ENCODE measurements at places on chromosomes 11 and 22.

DNA sequence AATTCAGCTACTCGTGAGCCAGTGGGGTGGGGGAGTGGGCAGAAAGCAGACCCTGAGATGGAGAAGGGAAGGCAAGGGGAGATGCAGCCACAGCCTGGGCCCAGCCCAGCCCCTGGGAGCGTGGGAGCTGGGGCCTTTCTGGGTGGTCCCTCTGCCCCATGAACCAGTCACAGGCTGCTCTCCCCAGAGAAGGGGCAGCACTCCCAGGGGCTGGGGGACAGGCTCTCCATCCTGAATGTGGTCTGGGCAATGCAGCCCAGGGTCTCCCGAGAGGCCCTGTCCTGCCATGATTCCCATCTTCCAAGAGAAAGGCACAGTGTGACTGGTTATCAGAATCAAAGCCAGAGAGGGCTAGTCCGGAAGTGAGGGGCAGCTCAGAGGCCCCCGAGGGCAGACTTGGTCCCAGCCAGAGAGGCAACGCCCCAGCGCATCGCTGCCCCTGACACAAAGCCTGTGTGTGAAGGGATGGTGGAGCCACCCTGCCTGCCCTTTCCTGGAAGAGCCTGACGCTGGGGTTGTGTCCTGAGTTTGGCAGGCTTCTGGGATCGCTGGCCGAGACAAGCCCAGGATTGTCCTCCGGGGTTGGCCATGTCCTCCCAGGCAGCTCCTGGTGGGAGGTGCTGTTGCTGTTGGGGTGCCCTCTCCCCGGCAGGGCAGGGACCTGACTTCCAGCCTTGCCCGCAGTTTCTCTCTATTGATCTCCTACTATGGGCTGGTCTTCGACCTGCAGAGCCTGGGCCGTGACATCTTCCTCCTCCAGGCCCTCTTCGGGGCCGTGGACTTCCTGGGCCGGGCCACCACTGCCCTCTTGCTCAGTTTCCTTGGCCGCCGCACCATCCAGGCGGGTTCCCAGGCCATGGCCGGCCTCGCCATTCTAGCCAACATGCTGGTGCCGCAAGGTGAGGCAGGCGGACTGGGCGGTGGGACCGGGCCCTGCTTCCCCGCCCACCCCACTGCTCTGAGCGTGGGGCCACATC is 23.8 kb upstream of the SLC22A12 start:
- DNase-seq = no peak

DNA sequence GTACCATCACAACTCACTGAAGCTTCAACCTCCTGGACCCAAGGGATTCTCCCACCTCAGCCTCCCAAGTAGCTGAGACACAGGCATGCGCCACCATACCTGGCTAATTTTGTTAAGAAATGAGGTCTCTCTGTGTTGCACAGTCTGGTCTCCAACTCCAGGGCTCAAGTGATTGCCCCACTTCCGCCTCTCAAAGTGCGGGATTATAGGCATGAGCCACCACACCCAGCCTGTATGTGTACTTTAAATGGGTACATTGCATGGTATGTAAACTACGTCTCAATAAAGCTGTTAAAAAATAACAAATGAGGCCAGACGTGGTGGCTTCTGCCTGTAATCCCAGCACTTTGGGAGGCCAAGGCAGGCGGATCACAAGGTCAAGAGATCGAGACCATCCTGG is 36.2 kb upstream of the DDX6 start:
- DNase-seq = no peak

DNA sequence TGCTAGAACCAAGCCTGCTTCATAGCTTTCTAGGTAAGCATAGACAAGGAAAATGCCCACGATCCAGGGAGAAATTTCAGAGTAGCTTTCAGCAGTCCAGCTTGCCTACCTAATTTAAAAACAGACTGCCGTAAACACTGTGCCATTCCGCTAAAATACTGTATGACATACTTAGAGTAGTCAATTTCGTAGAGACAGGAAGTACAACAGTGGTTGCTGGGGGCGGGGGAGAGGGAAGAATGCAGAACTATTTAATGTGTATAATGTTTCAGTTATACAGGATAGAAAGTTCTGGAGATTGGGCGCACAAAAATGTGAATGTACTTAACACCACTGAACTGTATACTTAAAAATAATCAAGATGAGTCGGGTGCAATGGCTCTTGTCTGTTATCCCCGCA is 56.7 kb downstream of the C11orf58 start:
- no peak for DNase-seq

- DNase-seq = no peak
These were observed 1293.0 kb upstream of the TENM4 start for GRCh38 chr11:80733790-80734189.

DNA sequence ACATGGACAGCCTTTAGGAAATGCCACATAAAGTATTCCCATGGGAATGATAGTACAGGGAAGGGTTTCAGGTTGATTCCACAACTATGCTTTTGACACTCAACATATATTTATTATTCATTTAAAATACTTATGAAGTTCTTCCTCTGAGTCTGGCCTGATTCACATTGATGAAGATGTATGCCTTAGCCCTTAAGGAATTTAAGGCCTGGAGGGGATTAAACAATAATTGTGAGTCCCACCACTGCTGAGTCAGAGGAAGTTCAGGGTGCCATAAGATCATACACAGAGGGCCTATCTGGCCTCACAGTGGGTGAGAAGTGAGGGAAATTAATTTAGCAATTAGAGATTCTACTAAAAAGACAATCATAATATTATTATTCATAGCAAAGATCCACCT is 161.1 kb upstream of the SNX19 start:
- no peak for DNase-seq

DNA sequence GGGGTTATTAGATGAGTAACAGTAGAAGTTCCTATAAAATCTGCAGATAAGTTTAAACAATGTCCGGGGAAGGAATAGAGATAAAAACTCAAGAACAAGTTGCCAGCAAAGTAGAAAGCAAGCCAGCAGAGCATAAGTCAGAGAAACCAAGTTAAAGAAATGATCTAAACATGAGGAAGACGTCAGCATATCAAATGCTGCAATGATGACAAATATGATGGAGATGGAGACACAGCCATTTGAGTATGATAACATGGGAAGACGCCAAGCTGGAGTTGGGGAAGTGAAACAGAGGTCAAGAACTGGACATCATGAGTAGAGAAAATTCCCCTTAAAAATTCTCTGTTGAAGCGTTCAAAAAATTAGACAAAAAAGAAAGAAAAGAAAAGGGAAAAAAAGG is 571.5 kb downstream of the CNTN5 start:
- DNase-seq = no peak
